ENCODE measurements at places on chromosomes 12 and 14.

GRCh38 chr14:69395929-69396328 lies 2.2 kb downstream of the ERH start:
- no peak for DNase-seq

DNA sequence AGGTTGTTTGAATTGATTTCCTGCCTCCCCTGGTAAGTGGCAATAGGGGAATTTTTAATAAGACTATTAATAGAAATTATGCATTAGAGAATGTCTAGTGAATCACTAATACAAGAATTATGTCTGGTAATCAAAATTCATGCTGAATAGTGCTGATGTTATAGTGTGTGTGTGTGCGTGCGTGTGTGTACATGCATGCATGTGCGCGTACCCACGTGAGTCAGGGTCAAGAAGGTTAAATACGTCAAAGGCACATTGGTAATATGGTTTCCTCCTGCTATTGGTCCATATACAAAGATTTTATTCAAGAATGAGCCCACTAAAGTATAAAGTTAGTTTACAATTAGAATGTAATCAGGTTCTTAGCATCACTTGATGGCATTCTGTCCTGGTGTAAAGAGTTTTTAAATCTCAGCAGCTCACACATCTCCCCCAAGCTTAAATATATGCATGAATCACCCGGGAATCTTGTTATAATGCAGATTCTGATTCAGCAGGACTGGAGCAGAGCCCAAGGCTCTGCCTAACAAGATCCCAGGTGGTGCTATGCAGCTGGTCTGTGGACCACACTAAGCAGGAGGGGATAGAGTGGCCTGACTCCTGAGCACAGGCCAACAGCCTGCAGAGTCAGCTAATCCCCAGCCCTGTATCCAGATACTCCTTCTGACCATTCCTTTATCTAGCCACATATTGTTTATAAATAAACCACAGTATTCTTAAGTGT lies 43.9 kb downstream of the TTC9 start:
- DNase-seq: no peak

DNA sequence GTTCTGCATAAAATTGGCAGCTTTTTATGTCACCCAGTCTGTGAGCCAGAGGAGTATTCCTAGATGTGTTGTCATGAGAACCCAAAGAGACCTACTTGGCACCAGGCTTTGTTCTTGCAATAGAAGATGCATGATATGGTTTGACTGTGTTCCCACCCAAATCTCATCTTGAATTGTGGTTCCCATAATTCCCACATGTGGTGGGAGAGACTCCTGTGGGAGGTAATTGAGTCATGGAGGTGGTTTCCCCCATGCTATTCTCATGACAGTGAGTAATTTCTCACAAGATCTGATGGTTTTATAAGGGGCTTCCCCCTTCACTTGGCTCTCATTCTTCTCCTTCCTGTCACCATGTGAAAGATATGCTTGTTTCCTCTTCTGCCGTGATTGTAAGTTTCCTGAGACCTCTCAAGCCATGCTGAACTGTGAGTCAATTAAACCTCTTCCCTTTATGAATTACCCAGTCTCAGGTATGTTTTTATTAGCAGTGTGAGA lies 572.0 kb upstream of the ATP2B1 start:
- DNase-seq: peak; percentile 25

DNA sequence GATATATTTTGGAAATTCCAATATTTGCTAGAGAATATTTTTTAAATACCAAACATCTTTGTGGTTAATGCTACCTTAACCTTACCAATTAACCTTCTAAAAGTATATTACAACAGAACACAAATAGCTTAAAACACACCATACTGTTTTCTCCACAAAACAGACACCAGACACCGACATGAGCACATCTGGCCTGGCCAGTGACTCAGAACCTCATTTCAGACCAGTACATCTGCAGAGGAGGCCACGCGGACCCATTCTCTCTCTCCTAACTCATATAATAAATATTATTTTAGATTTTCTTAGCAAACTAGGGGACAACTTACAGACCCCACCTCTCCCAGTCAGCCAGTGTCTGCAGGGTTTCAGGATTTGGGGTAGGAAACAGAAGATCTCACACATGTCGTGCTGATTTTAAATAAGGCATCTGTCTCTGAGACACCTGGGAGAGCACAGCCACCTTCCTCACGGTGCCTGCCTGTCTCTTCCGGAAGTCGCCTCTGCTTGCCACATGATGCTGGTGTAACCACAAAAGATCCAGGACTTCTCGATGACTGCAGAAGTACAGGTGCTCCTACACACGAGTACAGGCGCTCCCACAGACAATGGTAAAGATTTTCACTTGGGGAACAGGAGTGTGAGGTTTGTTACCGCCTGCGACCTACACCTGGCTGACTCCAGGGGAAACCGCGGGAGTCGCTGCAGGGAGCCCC lies 9.7 kb upstream of the ANKLE2 start:
- peak; percentile 17 for DNase-seq

- DNase-seq: no peak
These were observed 343.4 kb upstream of the PRICKLE1 start for GRCh38 chr12:42932936-42933335.

GRCh38 chr14:53113989-53114388 lies 39.1 kb downstream of the DDHD1 start:
- DNase-seq: no peak

DNA sequence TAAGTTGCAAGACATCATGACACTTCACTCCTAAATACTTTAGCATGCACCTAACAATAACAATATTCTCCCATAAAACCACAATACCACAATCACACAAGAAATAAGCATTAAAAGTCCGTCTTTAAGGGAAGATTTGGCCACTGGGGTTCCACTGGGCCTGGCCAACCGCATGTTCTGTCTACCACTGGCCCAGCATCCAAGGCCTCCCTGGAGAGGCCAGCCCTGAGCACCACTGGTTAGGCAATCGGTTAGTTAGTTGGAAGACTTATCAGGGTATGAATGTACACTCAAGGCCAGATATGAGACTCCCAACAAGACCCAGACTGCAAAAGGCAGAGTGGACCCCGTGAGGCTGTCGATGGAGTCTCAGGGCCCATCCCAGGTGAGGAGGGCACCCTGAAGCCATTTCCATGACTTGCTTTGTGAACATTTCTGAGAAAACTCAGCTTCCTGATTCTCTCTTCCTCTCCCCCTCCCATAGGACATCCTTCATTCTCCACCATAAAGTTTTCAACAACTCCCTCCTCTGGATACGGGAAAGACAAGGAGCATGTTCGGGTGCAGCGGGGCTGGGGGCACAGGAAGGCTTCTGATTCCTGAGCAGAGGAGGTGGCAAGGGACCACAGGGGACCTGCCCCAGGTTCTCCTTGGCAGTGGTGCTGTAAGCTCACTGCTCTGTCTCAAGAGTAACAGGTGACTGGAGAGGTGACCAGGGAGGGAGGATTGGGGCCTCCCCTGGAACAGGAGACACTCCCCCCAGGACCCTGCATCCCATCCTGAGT lies 5.9 kb downstream of the PXN start:
- no peak for DNase-seq

DNA sequence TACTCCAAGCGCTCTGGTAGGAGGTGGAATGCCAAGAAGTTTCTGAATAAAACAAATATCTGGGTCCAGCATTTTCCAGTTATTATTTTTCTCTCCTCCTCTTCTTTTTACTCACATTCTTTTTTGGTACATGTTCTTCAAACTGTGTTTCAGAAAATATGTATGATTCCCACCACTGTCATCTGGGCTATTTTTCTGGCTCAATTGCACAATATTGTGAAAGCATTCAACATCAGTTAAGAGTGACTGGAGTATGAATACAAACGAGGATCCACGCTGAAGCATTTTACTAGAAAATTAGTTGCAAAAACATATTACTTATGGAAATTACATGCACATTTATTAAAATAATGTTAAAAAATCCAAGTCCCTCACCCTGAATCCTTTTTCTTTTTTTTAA lies 61.5 kb downstream of the KCNMB4 start:
- no peak for DNase-seq

DNA sequence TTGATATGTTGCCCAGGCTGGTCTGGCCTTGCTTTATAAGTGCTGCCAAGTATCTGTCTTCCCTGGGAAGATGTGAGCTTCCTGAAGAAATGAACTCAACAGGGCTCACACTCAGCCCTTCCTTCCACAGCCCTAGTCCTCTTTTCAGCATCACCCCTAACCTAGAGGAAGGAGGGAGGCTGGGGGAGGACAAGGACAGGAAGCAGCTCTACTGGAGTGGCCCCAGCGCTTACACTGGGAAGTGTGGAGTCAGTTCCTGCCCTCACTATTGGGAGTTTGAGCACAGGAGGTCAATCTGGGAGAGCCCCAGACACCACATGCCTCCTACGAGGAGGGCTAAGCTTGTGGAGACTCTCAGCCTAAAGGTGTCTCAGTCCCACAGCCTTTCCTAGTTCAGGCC lies 16.8 kb downstream of the GALNT6 start:
- DNase-seq: no peak

GRCh38 chr12:112967858-112968257 lies 10.5 kb upstream of the OAS2 start:
- no peak for DNase-seq

DNA sequence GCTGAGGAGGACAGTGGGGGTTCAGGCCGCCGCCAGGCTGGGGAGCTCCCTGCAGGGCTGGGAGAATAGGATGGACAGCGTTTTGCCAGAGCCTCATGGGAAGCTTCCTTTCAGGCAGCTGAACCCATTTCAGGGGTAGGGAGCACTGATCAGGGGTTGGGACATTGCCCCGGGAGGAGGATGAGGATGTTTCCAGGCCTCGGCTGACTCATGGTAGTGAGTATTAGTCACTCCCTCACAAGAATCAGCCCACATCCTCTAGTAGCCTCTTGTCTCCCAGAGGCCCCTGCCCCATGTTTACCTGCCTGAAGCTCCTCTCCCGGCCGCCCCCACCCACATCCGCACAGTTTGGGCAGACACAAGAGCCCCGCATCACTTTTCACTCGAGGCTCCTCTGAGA lies 89.8 kb downstream of the ZFP36L1 start:
- DNase-seq: peak; percentile 52

DNA sequence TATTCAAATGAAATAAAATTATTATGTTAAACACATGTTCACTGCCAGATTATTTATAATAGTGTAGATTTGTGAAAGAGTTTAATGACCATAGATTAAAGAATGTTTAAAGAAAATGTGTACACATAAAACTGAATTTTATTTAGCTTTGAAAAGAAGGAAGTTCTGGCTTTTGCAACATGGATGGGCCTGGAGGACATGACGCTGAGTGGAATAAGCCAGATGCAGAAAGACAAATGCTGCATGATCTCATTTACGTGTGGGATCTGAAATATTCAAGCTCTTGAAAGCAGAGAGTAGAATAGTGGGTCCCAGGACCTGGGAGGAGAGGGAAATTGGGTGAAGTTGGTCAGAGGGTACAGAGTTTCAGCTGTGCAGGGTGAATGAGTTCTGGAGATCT lies 1261.2 kb downstream of the TMEM121 start:
- no peak for DNase-seq

DNA sequence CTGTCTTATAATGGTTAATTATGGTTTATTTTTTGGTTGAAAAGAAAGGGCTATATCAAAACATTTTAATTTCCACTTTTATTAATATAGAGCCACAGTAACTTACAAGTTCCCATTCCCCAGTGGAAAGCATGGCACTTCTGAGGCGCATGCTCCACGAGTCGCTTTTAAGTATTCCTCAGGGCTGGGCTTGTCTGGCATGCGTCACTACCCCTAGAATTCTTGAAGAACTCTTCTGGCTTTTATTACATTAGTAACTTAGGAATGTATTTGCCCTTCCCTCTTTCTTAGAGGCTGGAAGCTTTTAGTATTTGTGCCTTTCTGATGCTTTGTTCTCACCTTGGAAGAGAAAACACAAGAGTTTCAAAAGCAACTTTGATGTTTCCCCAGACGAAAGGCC lies 81.1 kb downstream of the ESR2 start:
- no peak for DNase-seq

GRCh38 chr12:64749461-64750200 lies 9.6 kb downstream of the GNS start:
- DNase-seq: no peak

DNA sequence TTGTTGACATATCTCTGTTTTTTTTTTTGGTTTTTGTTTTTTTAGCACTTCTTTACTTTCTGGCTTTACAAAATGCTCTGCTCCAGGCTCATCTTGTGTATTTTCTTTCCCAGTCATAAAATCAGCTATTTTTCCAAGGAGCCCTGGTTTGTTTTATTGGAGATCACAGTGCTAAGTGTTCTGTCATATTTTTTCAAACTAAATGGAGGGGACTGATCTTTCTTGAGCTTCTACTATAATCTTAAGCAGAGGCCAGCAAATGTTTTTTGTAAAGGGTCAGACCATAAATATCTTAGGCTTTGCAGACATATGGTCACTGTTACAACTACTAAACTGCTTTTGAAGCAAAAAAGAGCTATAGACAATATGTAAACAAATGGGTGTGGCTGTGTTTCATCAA lies 30.6 kb upstream of the LIN7A start:
- DNase-seq: no peak

- DNase-seq: no peak
These were observed 169.5 kb upstream of the DAAM1 start for GRCh38 chr14:59018978-59019377.

Data from activated CD4-positive, alpha-beta T cell treated with anti-CD3 and anti-CD28 coated beads, Interleukin-2, amount 50 U/mL, for 48 hours (primary cell).